ENCODE measurements at places on chromosomes 1 and 21.
A peak's percentile ranks its signal among the peaks of the same experiment; 100 is the strongest.

DNA sequence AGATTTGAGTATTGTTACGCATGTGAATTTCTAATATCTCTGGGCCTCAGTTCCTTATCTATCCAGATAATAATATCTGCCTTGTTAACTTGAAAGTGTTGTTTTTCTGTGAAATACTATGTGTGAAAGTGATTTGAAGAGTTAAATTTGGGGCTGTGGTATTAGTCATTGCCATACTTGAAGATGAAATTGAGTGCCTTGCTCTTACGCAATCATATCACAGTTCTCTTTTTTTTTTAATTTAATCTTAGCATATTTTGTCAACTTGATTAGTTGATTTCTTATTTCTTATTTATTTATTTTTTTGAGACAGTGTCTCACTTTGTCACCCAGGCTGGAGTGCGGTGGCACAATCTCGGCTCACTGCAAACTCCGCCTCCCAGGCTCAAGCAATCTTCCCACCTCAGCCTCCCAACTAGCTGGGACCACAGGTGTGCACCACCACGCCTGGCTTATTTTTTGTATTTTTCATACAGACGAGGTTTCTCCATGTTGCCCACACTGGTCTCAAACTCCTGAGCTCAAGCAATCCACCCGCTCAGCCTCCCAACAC lies 31.0 kb downstream of the AGO4 start:
- no peak for DNase-seq

DNA sequence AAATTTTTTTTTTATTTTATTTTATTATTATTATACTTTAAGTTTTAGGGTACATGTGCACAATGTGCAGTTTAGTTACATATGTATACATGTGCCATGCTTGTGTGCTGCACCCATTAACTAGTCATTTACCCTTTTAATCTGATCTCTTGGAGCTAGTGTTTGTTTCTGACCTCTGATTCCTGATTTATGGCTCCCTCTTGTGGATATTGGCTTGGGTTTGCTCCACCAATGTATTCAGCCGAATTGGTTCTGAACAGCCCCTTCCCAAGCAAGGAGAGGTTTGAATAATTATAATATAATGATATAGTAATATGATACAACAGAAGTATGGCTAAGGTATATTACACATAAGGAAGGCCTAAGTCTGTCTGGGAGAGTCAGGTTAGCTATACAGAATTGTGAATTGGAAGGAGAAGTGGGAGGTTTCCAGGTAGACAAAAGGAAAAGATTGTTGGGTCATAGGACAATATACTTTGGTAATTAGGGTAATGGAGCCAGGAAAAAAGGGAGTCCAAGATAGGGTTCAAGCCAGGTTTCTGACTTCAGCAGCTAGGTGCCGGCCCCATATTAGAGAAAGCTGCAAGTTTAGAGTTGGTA lies 53.1 kb upstream of the HMCN1 start:
- DNase-seq, result peak; percentile 33

- DNase-seq, result peak; percentile 9
These were observed 254.2 kb downstream of the PAPPA2 start for GRCh38 chr1:176717066-176717750.

GRCh38 chr1:177589166-177589565 lies 380.7 kb downstream of the SEC16B start:
- DNase-seq, result no peak

GRCh38 chr1:195332102-195332501 lies 1276.1 kb downstream of the KCNT2 start:
- DNase-seq, result no peak

DNA sequence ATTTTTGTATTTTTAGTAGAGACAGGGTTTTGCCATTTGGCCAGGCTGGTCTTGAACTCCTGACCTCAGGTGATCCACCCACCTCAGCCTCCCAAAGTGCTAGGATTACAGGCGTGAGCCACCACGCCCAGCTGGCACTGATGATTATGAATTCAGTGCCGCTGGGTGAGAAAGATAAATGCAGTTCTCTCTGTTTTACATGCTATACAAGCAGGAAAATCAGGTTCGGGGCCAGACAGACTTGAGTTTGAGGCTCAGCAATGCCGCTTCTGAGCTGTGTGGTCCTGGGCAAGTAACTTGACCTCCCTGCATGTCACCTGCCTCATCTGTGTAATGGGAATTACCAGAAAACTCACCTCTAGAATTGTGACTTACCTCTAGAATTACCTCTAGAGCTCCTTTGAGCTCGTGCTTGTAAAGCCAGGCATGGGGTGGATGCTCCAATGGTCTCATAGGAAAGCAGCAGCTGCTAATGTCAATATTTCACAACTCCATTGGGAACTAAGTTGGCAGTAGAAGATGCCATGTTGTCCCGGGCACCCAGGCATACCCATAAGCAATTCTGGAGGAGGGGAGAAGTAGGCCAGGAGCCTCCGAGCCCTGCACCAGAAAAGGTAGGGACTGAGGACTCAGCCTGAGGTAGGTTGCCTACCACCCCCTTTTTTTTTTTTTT lies 119.8 kb upstream of the SLC25A33 start:
- DNase-seq, result no peak

DNA sequence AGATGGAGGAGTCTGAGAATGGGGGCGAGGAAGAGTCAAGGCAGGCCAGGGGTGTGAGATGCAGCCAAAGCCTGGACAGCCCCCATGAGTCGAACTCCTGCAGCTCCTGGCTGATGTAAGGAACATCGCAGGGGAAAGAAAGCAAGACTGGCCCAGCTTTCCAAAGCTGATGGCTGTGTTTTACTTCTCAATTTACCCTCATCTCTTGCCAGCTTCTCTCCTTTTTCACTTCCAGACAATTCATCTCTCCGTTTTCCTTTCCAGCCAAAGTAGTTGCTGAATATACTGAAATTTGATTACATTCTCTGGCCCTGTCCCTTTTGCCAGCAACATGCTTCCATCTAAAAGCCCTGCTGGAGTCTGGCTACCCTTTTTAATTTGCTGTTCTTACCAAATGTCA lies 40.0 kb upstream of the UBE2U start:
- DNase-seq, result no peak

GRCh38 chr1:74767490-74767889 lies 34.5 kb downstream of the TYW3 start:
- no peak for DNase-seq

DNA sequence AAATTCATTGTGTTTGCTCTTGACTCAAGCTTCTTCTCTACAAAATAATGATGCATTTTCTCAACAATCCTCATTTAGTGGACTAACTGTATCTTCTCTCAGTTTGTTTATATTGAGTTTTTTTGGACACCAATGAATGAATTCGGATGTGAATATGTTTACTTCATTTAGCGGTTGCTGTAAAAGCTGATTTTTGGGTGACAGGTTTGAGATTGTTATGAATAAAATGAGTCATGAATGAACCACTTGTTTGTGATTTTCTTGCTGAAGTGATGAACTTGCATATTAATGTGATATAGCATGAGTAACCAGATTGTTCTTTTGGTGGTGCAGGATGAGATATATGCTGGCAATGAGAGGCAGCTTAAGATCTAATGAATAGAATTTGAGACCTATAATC lies 3.1 kb downstream of the DNM3 start:
- DNase-seq, result no peak

GRCh38 chr1:153985341-153985912 lies 712 bp downstream of the RAB13 start:
- no peak for DNase-seq

DNA sequence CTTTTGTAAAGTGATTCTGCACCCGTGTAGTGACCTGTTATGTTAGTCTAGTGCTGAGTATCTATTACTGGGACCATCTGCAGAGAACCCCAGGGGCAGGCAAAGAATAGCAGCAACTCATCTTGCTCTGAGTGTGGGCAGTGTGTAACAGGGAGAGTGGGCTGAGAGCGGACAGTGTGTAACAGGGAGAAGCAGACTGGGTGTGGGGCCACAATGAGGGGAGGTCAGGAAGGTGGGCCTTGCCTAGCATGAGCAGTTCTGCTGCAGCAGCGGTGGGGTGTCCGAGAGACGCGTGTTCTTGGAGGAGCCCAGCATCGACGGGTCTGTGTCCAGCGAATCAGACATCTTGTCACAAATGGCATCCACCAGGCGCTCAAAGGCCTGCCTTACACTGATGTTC lies 41.2 kb upstream of the NRDC start:
- DNase-seq, result no peak

- no peak for DNase-seq
These were observed 104.0 kb downstream of the EIF4G3 start for GRCh38 chr1:21072721-21073120.

- no peak for DNase-seq
These were observed 5.1 kb downstream of the KCNJ9 start for GRCh38 chr1:160086456-160086892.

GRCh38 chr1:12342401-12343003 lies 112.7 kb downstream of the VPS13D start:
- no peak for DNase-seq

- DNase-seq, result no peak
These were observed 106.4 kb downstream of the ATF6 start for GRCh38 chr1:161872506-161872905.

DNA sequence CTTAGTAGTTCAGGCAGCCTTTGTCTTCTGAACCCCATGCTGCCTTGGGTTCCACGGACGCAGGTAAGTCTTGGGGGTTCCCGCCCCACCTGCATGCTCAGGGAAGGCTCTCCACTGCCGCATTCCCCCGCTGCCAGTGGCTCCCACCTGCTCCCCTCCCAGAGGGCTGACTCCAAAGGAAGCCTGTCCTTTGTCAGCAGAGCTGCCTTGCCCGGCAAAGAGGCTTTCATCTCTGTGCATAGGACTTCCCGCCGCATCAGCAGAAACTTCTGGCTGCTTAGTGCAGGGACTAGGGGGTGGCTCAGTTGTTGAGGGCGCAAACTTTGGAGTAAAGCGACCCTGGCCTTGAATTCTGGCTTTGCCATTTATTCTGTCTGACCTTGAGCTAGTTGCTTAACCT lies 25.2 kb upstream of the ACTL8 start:
- no peak for DNase-seq

GRCh38 chr1:33758698-33759097 lies 105.2 kb upstream of the HMGB4 start:
- no peak for DNase-seq

DNA sequence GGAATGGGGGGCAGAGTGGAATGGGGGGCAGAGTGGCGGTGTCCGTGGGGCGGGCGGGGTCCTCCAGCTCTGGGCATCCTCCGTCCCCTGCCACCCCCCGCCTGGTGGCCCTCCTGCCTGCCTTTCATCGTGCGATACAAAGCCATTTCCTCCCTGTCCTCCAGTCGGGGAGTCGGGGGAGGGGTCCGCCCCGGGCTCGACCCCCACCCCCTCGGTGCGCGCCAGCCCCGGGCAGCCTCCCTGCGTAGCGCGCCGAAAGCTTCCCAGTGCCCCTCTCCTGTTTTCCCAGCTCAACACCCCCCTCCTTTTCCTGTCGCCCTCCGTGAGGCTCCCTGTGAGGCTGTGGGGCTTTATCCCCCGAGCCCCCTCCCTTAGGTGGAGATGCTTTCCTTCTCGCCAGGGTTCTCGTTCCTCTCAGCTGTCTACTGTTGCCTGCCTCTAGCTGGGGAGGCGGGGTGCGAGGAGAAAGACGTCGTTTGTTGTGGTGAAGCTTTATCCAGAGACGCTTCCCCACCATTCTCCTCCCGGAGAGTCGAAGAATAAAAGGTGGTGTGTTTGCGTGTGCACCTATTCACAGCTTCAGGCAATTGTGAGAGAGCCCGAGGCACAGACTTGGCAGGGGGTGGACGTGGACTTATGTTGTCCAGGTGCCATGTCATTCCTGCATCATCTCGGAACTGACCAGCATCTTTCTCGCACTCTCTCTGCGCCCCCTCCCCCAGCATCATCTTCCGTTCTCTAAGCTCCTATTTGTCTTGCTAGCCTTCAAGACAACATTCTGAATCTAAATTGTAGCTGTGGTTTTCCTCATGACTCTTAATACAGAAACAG lies 848 bp downstream of the DNM3 start:
- DNase-seq, result peak; percentile 27

GRCh38 chr1:189866606-189867005 lies 611.1 kb downstream of the BRINP3 start:
- DNase-seq, result no peak

GRCh38 chr1:205315008-205315618 lies 6.4 kb downstream of the NUAK2 start:
- no peak for DNase-seq

DNA sequence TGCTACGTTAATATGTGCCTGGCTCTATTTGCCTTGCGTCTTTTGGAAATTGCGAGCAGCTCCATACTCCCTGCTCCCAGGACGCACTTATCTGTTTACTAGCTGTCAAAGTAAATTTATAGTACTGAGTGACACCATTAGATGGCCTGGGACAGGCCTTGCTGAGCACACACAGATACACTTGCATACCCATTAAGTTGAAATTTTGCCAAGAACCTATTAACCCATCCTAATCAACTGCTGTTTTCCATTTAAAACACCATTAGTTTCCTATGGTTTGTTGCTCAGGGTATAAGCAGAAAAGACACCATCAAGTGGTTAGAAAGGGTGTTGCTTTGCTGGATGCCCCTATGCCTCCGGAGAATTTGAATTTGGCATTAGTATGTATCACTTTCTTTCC lies 187.3 kb downstream of the SLC44A5 start:
- no peak for DNase-seq

- no peak for DNase-seq
These were observed at the start of gene PTPRC for GRCh38 chr1:198638894-198639635. PTPRC (plus strand) TSS chr1:198639040; CDS start chr1:198639269, 229 bp downstream.

GRCh38 chr1:207308451-207309190 lies 12.9 kb upstream of the CD55 start:
- DNase-seq, result no peak

- no peak for DNase-seq
These were observed 43.0 kb downstream of the PLA2G4A start for GRCh38 chr1:186871784-186872183.

- DNase-seq, result no peak
These were observed 4.5 kb downstream of the CNR2 start for GRCh38 chr1:23908453-23909341.

- no peak for DNase-seq
These were observed 22.3 kb downstream of the MFSD2A start for GRCh38 chr1:39977202-39977601.

DNA sequence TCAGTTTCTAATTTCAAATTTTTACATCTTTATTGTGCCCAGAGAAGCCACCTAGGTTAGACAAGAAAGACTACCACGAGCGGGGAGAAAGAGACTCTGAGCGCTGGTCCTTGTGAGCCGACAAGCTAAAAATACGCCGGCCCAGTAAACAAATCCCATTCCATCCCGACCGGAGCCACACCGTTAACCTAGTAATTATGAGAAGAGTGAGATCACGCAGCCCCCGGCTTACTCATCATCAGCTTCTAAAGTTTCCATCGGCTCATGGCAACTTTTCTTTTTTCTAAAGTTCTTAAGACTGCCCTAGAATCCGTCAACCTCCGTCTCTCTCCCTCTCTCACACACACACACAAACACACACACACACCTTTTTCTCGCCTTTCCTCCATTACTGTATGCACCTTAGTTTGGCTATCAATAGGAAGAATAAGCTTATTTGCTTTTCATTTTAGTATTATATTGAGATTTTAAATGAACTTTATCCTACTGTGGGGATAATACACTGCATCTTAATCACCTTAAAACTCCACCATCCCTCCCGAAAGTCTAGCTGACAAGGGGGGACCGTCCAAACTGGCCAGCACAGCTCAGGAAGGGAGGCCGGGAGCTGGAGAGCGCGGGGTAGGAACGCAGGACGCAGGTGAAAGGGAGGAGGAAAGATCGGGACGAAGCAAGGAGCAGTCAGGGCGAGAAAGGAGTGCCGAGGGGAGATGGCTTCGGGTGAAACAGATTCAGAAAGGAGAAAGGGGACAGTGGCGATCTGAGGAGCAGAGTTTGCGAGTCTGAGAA lies 728 bp downstream of the OTUD7B start:
- no peak for DNase-seq
